NCI-H1105 (cell line): ENCODE measurements at places on chromosomes 12 and 14.

DNA sequence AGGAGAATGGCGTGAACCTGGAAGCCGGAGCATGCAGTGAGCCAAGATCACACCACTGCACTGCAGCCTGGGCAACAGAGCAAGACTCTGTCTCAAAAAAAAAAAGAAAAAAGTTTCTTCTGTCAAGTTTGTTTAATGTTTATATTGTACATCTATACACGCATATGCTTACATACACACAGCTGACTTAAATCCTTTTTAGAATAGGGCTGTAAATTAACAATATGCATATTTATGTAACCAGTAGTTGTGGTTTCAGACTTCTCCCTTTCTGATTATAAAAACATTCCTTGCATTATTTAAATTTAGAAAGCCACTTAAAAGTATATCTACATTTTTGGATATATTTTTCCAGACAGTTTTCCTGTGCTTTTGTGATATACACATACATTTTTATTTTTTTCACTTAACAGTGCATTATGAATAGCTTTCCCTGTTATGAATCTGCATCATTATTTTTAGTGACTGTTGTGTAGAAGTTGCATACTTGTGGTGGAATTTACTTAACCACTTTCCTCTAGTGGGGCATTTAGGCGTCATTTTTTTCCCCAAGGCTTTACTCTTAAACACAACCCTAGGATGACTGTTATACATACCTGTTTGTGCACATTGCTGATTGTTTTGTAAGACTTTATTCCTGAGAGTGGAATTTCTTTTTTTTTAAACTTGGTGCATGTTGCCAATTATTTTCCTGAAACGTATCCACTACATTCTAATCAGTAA, 29.4 kb downstream of the POLR3B start:
- DNase-seq = no peak

DNA sequence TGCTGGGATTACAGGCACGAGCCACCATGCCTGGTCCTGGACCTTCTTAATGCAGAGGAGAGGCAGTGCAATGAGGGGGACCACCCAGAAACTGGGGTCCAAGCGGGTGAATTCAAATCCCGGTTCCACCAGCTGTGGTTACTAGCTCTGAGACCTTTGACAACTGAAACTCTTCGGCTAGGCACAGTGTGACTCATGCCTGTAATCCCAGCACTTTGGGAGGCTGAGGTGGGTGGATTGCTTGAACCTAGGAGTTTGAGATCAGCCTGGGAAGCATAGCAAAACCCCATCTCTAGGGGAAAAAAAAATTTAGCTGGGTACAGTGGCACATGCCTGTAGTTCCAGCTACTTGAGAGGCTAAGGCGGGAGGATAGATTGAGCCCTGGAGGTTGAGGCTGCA, 5.0 kb upstream of the CD4 start:
- DNase-seq = no peak

GRCh38 chr12:87413784-87414183, 615.4 kb downstream of the C12orf50 start:
- peak; percentile 37 for DNase-seq

- DNase-seq = no peak
Observed at GRCh38 chr12:123149501-123150274, 1.2 kb downstream of the PITPNM2 start.

DNA sequence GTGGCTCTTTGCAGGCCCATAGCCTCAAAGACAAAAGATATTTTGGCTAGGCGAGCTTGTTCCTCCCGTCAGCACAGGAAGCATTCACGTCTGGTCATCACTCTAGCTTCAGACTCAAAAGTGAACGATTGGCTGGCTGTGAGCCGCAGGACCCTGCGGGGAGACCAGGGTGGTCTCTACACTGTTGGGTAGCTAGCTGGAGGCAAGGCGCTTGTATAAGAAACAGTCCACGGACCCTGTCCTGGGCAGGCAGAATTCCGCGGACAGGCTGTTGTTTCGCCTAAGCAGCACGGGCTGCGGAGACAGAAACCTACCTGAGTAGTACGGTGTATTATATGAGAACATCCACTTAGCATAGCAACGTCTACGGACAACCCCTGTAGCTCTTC, 29.6 kb downstream of the WBP11 start:
- DNase-seq = no peak

GRCh38 chr12:114636723-114637480, 47.1 kb downstream of the TBX3 start:
- no peak for DNase-seq

- no peak for DNase-seq
Observed at GRCh38 chr14:77864085-77864484, 64.2 kb downstream of the ADCK1 start.

DNA sequence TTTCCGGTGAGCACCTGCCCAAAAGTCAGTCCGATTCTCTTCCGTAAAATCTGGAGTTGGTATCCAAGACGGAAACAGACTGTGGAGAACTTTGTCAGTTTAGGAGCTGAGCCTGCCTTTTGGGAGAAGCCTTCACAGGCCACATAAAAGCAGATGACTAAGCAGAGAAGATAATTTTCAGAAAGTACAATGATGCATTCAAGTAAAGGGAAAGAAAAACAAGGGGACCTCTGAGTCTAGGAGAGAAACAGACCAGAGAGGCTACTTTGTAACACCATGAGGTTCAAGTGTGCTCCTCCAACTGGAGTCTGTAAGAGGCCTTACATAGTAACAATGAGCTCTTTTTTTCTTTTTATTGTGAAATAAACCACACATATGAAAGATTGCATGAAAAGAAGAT, 21.1 kb downstream of the TMED8 start:
- no peak for DNase-seq

- no peak for DNase-seq
Observed at GRCh38 chr14:80977221-80977620, 21.8 kb downstream of the TSHR start.

DNA sequence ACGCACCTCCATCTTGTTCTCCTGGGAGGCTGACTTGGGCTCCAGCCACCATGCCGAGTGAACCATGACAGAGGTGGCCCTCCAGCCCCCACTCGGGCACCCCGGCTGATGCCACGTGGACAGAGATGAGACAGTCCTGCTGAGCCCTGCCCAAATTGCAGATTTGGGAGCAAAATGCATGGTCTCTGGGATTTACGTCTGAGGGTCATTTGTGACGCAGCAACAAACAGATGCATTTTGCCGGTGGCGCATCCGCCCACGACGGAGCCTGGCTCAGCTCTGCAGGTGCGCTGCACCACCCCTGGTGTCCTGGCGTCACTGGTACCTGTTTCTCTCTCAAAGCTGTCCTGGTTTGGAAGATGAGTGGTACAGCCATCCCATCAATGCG, 31.1 kb upstream of the INF2 start:
- DNase-seq = no peak

- DNase-seq = no peak
Observed at GRCh38 chr14:100770046-100770445, 43.4 kb downstream of the DLK1 start.

- DNase-seq = no peak
Observed at GRCh38 chr14:101115652-101116051, 212.1 kb upstream of the RTL1 start.

GRCh38 chr12:84599539-84599938, 313.1 kb downstream of the SLC6A15 start:
- no peak for DNase-seq

DNA sequence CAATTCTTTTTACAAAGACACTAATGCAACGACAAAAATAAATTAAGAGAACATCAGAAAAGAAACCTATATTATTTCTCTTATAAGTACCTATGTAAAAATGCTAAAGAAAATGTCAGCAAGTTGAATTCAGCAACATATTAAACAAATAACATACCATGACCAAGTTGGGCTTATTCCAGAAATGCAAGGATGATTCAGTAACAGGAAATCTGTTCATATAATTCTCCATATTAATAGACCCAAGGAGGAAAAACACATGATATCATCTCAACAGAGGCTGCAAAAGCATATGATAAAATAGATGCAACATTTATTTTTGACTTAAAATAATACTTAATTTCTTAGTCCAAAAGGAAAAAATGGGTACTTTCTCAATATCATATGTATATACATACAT, 25.1 kb upstream of the GPHB5 start:
- DNase-seq = no peak

DNA sequence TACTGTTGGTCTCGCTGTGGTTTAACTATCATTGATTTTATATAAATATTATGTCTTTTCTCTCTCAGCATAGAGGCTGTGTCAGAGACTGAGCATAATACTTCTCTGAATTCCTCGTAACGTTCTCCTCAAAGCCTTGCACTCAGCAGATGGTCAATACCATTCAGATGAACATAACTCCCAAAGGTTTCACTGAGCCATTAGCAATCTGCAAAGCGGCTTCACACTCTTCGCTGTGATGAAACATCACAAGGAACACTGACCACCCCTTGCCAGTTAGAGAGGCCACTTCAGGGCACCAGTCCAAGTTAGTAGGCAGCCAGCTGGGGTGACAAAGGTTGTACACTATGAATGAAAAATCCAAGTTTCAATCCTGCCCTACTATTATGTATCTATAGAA, 30.1 kb upstream of the STON2 start:
- DNase-seq = no peak

DNA sequence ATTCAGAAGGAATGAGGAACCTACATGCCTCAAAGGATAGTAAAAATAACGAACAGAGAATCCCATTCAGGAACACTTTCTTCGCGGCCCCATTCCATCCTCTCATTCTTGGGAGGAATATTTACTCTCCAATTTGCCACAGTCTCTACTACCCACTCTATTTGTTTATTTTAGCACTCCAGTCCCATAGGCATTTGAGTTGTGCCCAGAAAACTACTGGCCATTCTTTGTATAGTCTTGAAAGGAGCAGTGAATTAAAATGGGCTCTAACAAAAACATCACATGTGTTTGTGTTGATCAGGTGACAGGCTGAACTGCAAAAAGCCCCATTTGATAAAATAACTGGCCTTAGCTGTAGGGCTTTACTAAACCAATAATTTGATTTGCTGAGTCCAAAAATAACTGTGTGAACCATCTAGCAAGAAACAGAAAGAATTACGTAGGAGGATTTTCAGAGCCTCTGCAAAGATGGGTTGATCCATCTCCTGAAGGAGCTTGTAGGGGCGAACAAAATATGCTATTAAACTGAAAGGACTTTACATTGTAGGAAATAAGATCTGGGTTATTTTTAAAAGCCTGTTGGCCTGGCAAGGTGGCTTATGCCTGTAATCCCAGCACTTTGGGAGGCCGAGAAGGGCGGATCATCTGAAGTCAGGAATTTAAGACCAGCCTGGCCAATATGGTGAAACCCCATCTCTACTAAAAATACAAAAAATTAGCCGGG, 142.3 kb upstream of the CPNE8 start:
- DNase-seq = no peak

DNA sequence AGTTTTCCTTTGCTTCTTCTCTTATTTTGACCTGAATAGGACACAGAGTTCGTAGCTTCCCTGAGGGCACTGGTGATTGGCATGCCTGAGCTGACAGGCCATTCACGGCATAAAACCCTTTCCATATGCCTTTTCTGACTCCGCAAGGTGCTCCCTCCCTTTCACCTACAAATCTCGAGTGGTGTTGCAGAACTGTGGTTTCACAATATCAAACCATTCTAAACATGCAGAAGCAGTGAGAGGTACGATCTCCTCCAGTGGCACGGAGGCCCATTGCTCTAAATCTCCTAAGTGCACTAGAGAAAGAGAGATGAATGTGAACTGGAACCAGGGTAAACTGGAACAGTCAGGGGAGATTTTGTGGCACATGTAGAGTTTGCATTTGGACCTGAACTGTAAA, 23.9 kb downstream of the CLSTN3 start:
- DNase-seq = no peak

DNA sequence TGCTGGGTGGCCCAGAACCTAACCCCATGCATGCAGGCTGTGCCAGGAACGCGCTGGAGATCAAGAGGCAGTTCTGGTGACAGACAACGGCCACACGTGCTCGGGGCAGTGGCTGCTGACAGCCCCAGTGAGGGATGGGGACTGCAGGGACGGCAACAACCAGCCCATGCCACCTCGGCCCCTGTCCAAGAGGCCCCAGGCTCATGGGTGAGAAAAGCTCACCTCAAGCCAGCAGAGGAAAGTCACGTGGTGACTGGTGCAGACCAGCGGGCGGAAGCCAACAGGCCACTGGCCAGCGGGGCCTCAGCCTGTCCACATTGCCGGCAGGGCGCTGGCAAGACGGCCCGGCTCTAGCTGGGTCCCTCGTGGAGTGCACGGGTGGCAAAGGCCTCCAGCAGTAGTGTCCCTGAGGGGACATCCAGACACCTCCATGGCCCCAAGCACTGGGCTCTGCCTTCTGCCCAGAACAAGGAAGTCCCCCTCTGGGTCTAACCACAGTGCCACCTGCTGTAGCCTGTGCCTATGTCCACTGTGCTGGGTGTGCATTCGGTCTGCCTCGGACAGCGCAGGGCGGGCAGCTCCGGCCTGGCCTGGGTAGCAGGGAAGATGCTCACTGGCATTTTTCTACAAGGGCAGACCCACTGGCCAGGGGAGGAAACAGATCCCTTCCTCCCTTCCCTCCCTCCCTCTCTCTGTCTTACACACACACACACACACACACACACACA, 134.1 kb downstream of the NCOR2 start:
- DNase-seq = no peak

- no peak for DNase-seq
Observed at GRCh38 chr12:14618983-14619382, 51.3 kb upstream of the PLBD1 start.

- DNase-seq = no peak
Observed at GRCh38 chr14:68952531-68953195, 26.4 kb downstream of the ACTN1 start.

- peak; percentile 36 for DNase-seq
Observed at GRCh38 chr12:49336645-49337584, at the start of gene C1QL4. TSS of gene C1QL4 (minus strand) at chr12:49337188. CDS start at chr12:49336477, 711 bp downstream.

DNA sequence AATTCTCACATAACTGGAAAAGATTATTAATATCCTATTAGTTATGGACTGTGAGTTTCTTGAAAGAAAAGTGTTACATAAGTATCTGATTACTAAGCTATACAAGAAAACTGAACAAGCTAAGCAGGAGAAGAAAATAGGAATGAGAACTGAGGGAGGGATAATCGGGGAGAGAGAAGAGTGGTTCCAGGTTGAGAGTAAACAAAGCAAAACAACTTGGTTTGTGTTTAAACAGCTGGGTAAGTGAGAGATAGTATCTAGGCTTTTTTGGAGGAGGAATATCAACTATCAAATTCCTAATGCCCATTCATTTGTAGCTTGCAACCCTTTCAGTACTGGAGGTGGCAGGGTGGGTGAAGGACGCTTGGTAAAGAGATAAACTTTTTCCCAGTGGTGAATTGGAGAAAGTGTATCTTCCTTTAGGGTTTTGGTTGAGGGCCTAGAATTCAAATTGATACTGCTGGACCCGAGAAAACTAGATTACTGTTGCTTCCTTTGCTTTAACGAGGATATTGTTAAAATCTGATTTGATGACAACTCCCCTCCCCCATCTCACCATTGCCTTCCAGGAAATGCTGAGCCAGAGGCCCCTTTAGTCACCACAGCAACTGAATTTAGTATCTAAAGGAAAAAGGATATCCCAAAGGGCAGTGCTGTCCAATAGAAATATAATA, 2.0 kb upstream of the SLC2A3 start:
- no peak for DNase-seq

DNA sequence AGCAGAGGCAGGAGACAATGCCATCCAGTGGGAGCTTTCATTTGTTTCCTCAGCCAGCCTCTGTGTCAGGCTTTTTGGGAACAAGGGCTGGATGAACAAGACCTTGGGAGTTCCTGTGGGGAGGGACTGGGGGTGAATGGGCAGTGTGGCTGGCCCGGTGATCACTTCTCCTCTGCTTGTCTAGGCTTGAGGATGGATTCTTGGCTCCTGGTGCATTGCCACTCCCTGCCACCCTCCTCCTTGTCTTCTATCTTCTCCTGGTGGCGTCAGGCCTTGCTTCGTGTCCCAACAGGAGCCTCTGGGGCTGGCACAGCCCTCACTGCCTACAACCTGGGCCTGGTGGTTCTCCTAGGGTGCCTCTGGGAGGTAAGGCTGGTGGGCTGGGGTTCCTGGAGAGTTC, 25.0 kb upstream of the KCNA5 start:
- DNase-seq = no peak

- DNase-seq = no peak
Observed at GRCh38 chr14:100176811-100177327, 17.4 kb upstream of the DEGS2 start.
